ENCODE measurements at places on chromosomes 2 and 18.

DNA sequence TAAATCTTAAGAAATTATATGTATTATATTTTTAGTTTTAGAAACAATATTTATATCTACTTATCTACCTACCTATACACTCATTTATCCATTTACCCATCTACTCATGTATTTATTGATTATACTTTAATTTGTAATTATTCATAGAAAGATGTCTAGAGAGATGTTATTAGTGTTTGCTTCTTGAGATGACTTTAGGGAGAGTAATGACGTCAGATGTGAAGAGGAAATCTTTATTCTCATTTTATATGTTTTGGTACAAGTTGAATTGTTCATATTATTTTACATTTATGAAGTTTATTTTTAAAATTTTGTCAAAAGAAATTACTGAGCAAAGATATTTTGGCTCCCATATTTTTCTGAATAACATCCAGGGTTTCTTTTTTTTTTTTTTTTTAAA lies 271.3 kb upstream of the SLC8A1 start:
- no peak for DNase-seq

DNA sequence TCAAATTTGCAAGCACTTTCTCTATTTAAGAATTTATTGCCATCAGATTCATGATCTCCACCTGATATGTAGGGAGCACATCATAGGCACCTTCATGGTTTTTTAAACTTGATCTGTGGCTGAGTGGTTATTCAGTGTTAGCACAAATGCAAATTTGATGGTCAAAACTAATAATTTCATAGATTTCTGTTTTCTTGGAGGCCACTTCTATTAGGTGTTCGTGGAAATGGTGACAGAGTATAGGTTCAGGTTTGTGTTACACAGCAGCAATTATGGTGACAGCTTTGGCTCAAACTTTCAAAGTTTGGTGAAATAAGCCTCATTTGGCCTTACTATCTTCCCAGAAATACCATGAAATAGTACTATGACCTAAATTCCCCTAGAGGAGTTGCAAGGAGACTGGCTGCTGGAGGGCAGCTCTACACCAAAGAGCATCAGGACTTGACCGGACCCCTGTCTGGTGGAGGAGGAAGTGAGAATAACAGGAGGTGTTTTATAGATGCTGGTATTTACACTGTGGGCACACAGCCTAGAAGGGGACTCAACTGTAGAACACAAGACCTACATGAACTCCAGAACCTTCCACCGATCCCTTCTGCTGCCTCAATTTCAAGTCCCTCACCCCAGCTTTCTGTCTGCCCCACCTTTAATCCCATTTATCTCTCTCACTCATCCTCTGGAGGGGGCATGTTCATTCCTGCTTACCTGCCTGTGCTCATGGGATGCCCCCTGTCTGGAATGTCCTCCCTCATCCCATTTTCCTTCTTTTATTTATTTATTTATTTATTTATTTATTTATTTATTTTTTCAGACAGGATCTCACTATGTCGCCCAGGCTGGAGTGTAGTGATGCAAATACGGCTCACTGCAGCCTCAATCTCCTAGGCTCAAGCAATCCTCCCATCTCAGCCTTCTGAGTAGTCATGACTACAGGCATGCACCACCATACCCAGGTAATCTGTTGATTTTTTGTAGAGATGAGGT lies 132.9 kb upstream of the SIX2 start:
- no peak for DNase-seq

DNA sequence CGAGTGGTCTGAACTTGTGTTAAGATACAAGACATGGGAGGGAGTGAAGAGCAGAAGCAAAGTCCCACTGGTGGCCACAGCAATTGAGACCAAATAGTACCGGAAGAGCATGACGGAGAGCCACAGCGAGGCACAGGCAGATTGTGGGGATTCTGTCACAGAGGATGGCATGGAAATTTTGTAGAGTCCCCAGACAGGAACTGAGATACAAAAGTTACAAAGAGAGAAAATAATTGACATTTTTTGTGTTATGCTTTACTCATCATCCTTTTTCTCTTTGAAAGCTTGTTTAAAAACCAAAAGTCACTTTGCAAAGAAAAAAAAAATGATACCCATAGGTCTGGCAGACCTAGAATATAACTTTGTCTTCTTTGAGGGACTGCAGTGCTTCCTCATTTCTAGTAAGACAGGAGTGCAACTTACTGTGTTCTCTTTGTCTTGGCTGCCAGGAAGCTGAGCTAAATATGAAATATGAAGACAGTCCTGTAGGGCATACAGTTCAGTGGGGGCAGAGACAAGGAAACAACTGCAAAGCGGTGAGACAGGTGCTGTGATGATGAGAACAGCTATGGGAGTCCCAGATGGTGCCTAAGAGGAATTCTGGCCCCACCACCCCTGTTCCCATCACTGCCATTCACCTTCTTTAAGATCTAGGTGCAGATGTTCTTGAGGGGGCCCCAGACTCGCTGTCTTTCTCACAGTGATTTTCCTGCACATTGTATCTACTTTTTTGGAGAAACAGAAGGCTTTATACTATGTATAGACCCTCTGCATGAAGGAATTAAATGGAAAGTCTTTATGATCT lies 5.2 kb downstream of the ARHGAP25 start:
- no peak for DNase-seq

DNA sequence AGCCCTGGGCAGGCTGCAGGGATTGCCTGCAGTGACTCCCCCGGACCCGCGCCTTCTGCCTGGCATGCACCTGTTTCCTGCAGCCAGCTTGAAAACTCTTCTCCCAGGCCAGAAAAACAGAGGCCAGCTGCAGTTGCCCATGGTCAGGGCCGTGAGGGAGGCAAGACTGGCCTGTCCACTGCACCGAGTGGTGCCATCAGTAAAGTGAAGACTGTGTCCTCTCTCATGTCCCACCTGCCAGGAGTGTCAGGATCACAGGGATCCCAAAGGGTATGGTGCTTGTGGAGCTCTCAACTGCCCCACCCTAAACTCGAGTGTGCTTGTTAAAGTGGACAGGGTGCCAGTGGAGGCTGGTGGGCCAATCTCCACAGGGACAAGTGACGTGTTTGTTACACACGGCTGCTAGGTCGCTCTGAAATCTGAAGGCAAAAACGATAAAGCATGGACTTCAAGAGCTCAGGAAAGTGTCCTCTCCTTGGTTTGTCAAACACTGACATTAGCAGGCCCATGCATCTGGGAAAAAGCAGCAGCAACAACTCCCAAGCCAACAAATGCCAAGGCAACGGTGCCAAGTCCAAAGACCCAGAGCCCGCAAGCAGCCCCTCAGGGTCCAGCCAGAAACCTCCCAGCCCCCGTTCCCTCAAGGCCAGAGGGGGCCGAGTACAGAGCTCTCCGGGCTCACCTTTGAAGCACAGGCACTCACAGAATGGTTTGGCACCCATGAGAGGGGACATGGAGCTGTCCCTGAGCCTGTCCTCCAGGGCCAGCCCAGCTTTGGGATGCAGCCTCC lies 213.2 kb downstream of the HDAC4 start:
- DNase-seq = no peak

GRCh38 chr2:7262727-7263126 lies 345.5 kb downstream of the RNF144A start:
- DNase-seq = no peak

GRCh38 chr18:24270358-24270936 lies 127.2 kb downstream of the OSBPL1A start:
- DNase-seq = no peak

DNA sequence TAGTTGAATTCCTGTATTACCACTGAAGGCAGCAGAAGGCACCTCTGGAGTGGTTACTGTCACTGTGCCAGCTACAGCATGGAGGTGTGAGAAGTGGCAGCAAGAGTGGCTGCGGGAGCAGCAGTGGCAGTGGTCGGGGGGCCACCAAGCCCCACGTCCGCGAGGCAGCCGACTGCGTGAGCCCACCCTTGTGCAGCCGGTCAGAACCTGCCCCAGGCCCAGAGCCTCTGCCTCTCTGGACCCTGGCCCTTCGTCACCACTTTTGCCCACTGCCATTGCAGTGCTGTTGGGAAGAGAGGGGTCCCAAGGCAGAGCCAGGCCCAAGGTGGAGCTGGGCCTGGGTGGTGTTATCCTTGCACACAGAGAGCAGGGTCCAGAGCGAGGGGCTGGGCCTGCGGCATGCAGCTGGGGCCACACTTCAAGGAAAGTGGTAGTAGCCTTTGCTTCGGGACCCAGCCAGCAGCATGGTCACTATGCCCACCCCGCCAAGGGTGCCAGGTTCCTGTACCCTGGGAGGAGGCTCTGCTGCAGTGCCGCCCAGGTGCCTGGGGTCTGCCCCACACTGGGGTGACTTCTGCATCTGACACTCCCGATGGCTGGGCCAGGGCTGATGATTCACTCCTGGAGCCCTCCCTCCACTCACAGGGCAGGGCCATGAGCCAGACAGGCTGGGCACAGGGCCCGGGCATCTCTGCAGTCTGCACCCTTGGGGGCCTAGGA lies 450.1 kb upstream of the LRATD1 start:
- no peak for DNase-seq

DNA sequence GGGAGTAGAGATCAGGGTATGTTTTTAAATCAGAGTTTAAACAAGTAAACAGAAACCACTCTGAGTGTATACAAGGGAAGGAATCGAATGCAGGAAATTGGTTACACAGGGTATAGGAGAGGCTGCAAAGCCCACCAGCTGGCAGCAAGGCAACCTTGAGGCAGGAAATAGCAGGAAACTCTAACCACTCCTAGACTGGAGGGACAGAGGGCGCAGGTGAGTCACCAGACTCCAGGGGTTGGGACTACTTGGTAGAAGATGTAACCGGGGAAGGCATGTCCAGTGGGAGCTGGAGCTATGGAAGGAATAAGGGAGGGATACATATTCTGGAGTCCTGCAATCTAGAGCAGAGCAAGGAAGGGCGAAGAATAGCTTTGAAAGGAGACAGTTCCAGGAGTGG lies 152.3 kb downstream of the MEIS1 start:
- no peak for DNase-seq
